Transverse colon (tissue), 4 donors: ENCODE measurements at places on chromosomes 11 and 22. TPM values are rescaled to one million over a fixed set of nuclear protein-coding genes. Genes with fewer than 3 reads are reported as not detected.

DNA sequence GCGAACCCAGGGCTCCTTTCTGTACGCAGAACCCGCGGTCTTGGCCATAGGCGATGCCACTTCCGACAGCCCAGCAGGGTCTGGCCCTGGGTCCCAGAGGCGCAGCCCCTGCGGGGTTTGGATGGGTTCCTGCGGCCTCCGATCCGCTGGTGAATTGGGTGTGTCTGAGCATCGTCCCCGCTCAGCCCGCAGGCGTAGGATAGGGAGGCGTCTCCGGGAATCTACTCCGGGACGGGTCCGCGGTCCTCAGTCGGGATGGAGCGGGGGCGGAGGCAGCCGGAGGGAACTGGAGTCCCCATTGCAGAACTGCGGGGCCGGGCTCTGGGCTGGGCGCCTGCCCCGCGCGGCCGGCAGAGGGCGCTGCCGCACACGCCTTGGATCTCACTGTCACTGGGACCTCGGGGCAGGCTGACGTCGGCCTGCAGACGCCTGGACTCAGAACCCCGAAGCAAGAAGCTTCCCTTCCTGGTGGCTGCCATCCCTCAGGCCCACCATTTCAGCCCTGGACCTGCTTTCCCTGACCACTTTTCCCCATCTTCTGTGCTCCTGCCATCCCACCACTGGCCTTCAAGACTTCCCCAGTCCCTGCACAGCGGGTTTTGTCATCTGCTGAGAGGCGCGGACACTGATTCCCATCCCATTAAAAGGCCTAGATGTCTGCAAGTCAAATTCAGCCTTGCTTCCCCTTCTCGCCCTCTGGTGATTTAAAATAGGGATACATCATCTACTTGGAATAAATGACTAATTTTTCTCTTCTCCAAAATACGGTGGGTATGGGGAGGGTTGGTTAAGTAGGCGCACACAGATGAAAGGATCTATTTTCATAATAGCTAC, 38.3 kb upstream of the CREB3L1 start:
- H3K4me1 ChIP-seq = peaks cover 33% of the 10 kb centered on the region
- H3K27ac ChIP-seq = peak overlapping the region; percentile 74
- H3K27me3 ChIP-seq = peaks cover 36% of the 10 kb centered on the region
- H3K4me3 ChIP-seq = peak overlapping the region; percentile 53

GRCh38 chr22:26529345-26529744, 17.1 kb upstream of the TFIP11 start:
- no peak for DNase-seq
- H3K27ac ChIP-seq = no peak overlapping the region
- H3K27me3 ChIP-seq = no peaks in the 10 kb centered on the region
- H3K4me1 ChIP-seq = no peaks in the 10 kb centered on the region
- no peak overlapping the region for H3K4me3 ChIP-seq
- H3K36me3 ChIP-seq = no peaks in the 10 kb centered on the region

GRCh38 chr22:35313311-35314121, 13.8 kb downstream of the TOM1 start:
- no peak overlapping the region for H3K4me3 ChIP-seq
- no peak for DNase-seq
- no peaks in the 10 kb centered on the region for H3K27me3 ChIP-seq
- H3K36me3 ChIP-seq = no peaks in the 10 kb centered on the region
- peak overlapping the region; percentile 75 for H3K27ac ChIP-seq

GRCh38 chr22:40345815-40346184, 500 bp upstream of the ADSL start:
- H3K4me1 ChIP-seq = no peaks in the 10 kb centered on the region
- no peaks in the 10 kb centered on the region for H3K36me3 ChIP-seq
- H3K4me3 ChIP-seq = peak overlapping the region; percentile 56
- H3K27ac ChIP-seq = peak overlapping the region; percentile 94

- no peak for DNase-seq
- H3K27me3 ChIP-seq = no peaks in the 10 kb centered on the region
- no peaks in the 10 kb centered on the region for H3K4me1 ChIP-seq
- no peak overlapping the region for H3K4me3 ChIP-seq
- H3K36me3 ChIP-seq = no peaks in the 10 kb centered on the region
These were observed 407.3 kb upstream of the CHORDC1 start for GRCh38 chr11:90630176-90630575.

DNA sequence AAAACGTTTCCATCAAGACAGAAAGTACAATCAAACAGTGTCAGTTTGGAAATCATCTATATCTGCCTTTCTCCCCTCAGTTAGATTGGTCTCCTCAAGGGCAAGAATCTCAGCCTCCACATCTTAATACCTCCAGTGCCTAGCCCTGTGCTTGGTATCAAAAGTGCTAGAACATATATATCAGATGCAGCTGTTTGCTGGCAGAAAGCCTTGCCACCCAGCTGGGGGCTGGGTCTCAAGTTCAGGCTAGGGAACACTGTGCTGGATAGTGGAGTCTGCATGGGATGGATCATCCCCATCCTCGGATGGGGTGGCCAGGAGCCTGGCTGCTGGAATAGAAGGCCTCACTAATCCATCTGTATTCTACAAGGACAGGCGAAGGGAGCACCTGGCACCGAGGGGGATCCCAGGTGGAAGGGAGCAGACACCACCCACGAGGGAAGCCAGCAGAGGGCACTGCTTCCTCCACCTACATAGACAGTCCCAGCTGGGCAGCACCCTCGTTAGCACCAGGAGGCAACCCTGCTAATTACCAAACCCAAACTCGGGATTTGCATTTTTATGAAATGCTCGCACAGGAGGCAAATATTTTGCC, 602.2 kb downstream of the BUD13 start:
- no peak overlapping the region for H3K4me3 ChIP-seq
- H3K27me3 ChIP-seq = no peaks in the 10 kb centered on the region
- no peak overlapping the region for H3K27ac ChIP-seq

The MYBPC3 gene
- not detected for total RNA-seq

DNA sequence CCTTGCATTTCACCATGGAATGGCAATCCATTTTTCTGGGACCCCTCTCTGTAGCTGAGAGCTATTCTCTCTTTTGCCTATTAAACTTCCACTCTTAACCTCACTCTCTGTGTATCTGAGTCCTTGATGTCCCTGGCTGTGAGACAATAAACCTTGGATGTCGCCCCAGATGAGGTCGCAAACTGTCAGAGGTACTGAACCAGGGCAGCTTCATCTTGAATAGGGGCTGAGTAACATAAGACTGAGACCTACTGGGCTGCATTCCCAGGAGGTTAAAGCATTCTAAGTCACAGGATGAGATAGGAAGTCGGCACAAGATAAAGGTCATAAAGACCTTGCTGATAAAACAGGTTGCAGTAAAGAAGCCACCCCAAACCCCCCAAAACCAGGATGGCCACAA, 68.0 kb downstream of the RSF1 start:
- no peak overlapping the region for H3K27ac ChIP-seq
- no peak for DNase-seq
- H3K4me1 ChIP-seq = no peaks in the 10 kb centered on the region
- no peak overlapping the region for H3K4me3 ChIP-seq
